Breast epithelium (tissue), 4 donors: ENCODE measurements at places on chromosomes 12 and 14. TPM values are rescaled to one million over a fixed set of nuclear protein-coding genes. Genes with fewer than 3 reads are reported as not detected.

The IRAK3 gene
- total RNA-seq = 88.8 TPM

The RDH12 gene
- not detected for total RNA-seq

The INHBC gene
- not detected for total RNA-seq

The CD9 gene
- 91.1 TPM for total RNA-seq

The NTS gene
- total RNA-seq = not detected

DNA sequence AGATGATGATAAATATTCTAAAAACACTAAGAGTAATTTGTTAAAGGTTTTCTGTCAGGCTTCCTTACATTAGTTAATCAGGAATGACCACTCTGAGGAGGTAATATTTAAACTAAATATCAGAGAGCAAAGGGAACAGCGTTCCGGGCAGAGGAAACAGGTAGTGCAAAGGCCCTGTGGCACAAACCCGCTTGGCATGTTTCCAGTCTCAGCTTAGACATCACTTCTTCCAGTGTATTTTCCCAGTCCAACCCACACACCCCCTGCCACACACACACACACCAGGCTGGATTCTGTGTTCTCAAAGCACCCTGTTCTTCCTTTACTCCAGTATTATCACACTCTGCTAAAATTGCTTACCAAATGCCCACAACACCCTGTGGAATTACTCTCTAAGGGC, 247.1 kb downstream of the RPS29 start:
- DNase-seq = no peak

- DNase-seq = no peak
Observed at GRCh38 chr12:118398940-118399339, 22.6 kb downstream of the SUDS3 start.

DNA sequence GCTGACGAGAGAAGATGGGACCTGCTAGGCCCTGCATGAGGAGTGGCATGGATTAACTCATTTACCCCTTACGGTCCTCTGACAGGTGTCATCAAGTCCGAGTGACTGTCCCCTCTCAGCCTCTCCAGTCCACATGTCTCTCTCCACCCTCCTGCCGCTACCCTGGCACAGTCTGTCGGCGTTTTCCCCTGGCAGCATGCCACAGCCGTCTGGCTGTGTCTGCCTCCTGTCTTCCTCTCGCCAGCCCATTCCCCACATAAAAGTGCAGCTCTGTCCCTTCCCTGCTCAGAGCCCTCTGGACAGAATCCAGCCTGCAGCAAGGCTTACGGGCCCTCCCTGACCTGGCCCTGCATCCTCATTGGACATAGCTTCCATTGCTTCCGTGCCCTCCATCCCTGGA, 45.6 kb downstream of the UBE3B start:
- DNase-seq = no peak

DNA sequence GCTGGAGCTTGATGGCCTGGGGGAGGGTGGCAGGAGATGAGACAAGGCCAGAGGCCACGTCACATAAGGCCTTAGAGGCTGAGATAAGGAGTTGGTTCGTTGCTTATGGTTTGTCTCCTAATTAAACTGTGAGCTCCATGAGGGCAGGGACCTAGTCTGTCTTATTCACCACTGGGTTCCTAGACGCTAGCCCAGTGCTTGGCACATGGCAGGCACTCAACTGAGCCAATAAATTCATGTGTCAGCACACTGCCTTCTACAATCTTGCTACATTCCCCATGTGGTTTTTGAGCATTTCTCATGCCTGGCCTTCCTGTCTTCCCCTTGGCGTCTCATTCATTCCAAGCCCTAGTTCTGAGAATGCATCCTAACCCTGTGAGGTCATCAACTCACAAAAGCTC, 92.5 kb upstream of the MED13L start:
- no peak for DNase-seq

DNA sequence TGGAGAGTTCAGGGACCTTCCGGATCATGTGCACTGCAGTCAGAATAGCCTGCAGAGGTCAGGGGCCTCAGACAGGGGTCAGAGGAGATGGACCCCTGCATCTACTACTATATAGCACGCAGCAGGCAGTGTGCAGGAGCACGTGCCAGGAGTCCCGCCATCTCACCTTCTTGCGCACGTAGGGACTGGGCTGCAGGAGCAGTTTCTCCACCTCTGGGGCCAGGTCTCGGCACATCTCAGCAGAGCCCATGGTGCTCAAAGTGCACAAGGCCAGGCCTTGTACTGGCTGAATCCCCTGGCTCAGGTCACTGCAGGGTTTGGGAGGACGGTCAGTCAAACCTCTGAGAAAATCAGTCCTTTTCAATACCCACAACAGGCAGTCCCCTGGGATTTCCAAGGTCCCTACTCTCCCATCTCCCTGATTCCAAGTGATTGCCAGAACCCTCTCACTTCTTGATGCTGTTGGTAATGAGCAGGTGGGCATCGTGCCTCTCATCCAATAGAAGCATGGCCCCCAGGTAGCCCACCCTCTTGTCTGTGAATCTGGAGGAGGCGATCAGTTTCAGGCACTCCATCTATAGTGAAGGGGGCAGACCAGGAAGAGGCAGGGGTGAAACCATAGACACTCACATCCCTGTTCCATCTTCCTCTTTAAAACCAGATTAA, 1.3 kb downstream of the AP1G2 start:
- no peak for DNase-seq

- DNase-seq = no peak
Observed at GRCh38 chr12:121287267-121287954, 9.1 kb downstream of the CAMKK2 start.

DNA sequence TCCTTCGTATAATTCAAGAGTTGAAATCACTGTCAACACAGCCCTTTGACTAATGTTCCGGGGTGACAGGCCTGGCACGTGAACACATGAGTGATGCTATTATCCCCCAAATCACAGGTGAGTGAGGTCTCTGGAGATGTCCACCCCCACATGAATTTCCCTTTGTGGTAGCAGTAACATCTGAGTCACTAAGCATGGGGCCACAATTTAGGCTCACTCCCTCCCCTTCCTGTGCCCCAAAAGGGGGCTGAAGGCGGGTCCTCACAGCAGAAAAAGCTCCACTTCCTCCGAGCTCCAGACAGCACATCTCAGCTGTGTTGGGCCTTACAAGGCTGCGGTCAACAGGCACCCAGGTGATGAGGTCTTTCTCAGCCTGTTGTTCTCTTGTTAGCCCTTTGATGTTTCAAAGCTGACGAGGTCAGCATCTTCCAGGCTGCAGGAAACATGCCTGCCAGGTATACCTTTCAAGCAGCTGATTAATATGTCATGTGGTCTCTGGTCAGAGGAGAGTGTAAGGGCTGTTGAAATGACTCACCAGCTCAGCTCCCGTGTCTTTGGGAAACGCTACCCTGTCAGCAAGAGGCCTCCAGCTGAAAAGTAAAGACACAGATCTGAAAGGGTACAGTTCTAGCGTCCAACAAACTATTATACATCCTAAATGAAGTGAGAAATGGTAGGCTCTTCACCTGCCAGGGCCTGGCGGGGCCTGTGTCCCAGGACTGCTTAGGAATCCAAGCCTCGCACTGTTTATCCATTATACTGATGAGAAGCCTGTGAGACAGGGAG, 107.3 kb downstream of the ZFP36L1 start:
- DNase-seq = no peak

DNA sequence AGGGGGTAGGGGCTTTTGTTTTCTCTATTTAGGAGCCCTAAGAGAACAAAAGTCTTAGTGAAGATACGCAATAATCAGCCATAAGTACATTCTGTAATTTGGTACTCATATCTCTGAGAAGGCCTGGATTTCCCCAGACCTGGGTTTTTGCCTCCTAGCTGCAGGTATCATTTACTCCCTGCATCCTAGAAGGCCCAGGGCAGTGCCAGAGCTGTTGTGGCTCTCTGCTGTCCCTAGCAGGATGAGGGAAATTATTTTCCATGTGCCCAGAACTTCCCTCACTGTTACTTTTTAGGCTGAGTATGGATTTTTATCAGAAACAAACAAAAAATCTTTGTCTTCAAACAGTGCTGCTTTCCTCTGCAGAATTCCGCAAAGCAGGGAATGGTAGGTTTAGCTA, 192.5 kb upstream of the SYT1 start:
- DNase-seq = no peak
